ENCODE measurements at places on chromosomes 12 and 14. TPM values are rescaled to one million over a fixed set of nuclear protein-coding genes. Genes with fewer than 3 reads are reported as not detected.

GRCh38 chr12:71441836-71442566 lies 2.4 kb downstream of the LGR5 start:
- DNase-seq, result no peak

NRDE2 gene
- total RNA-seq, result 7.9 TPM

DNA sequence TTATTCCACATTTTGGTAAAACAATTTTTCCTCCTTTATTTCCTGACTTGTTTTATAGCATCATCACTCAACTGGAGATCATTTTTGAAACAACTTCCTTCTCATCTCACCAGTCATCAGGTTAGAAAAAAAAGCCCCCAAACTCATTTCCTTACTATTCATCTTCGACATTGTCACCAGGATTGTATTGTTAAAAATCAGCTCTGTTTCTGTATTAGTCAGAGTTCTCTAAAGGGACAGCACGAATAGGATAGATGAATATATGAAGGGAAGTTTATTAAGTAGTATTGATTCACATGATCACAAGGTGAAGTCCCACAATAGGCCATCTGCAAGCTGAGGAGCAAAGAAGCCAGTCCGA lies 392.6 kb downstream of the FUT8 start:
- no peak for DNase-seq

G2E3 gene
- 7.4 TPM for total RNA-seq

DNA sequence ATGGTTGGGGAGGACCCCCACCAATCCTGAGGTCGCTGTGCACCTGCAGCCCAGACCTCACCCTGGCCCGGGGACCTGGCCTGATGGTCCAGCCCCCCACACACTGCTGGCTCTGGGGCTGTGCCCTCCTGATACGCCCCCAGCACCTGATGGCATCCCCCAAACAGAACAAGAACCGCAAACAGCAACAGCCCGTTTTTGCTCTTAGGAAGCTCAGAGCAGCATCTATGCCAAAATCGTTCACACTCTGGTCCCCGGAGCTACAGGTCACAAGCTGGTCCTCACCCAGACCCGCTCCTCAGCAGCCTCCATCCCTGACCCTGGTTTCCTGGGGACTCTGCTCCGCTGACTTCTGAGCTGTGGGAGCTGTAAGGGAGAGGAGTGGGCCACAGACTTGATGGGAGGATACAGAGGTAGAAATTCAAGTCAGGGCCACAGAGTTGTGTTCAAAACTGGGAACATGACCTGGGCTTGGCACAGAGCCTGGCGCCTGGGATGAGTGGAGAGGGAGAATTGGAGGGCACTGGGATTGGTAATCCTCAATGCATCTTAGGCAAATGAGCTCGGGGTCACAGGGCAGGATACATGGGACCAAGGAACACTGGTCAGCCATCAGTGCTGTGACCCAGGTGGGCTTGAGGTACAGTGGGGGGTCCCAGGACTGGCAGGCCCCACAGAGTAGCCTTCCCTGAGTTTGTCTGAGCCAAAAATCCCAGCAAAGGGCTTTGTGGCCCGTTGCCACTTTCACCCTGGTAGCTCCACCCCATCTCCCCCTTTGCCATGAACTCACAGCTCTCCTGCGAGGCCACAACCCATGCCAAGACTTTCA lies 170.9 kb upstream of the RTL1 start:
- peak; percentile 71 for DNase-seq

DNA sequence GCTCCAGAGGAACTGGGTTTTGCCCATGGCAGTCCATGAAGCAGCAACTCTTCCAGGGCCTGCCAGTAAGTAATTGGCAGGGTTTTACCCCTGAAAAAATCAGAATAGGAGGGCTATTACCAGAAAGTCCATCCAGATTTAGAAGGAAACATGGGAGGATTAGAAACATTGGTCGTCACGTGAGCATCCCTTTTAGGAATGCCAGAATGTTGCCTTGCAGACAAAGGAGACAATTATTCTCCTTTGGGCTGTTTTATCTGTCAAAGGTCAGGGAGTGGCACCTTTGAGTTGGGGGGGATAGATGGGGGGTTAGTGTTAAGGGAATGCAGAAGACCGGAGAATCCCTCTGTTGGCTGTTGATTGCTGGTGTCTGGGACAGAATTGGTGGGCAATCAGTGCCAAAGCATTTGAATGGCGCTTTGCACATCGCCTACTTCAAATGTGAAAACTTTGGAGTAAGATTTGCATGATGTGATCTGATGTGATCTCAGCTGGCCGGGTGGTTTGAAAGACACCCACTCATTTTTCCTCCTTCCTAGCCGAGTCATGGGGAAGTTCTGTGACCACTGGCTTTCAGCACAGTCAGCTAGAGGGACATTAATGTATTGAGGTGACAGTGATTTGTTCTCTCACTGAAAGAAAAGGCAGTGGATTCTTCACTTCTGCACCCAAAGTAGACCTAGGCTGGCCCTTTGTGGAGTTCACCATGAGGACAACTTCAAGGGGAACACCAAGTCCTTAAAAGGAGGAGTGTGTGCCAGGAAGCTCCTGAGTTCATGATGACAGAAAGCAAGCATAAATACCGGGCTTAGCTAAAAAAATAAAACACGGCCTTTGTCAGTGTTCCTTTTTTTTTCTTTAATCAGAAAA lies 31.4 kb downstream of the FLVCR2 start:
- DNase-seq, result no peak

TCL1B gene
- not detected for total RNA-seq

DNA sequence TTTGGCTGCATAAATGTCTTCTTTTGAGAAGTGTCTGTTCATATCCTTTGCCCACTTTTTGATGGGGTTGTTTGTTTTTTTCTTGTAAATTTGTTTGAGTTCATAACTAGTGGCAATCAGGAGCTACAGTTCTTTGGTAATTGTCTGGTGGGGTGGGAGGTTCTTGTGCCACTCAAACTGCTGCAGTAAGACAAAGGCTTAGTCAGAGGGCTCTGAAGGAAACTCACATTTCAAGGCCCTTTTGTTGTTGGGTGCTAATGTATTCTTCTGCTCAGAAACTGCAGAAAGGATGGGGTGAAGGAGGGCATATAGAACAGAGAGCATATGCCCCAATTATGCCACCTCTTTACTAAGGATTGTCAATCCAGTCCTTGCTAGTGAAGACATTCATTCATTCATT lies 21.9 kb downstream of the MYRFL start:
- no peak for DNase-seq

DNA sequence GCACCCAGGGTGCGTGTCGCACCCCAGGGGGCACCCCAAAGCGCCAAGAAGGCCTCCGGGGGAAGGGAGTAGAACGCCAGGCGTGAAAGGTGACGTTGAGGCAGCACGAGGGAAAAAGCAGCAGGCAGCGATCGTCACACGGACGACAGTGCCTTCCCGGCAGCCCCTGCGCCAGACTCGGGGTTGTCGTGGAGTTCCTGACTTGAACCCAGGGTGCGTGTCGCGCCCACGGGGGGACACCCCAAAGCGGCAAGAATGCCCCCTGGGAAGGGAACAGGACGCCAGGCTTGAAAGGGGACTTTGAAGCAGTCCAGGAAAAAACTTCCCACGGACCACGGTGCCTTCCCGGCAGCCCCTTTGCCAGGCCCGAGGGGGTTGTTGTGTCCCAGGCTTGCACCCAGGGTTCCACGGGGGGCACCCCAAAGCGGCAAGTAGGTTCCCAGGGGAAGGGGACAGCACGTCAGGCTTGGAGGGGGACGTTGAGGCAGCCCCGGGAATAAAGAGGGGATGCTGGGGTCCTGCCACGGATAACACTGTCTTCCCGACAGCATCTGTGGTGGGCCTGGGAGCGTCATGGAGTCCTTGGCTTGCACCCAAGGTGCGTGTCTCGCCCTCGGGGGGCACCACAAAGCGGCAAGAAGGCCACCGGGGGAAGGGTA lies 159.2 kb upstream of the ALG10B start:
- peak; percentile 88 for DNase-seq

GRCh38 chr14:30417121-30417520 lies 141.8 kb upstream of the G2E3 start:
- DNase-seq, result no peak

BRI3BP gene
- 4.4 TPM for total RNA-seq

DNA sequence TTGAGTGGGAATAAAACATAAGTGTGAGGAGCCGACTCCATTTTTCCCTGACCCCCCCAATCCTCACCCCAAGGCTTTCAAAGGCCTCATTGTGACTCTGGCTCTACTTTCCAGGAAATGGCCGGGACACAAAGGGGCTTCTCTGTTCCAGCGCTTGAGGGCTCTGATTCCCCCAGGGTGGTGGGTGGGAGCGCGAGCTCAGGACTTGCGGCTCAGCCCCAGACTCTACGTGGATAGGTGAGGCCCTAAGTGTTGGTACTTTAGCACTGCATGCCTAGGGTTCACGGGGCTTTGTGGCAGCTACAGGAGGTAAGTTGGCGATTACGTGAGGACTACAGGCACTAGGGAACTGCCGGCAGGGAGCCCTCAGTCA lies 553 bp downstream of the CNPY2 start:
- no peak for DNase-seq

RPGRIP1 gene
- total RNA-seq, result not detected

DNA sequence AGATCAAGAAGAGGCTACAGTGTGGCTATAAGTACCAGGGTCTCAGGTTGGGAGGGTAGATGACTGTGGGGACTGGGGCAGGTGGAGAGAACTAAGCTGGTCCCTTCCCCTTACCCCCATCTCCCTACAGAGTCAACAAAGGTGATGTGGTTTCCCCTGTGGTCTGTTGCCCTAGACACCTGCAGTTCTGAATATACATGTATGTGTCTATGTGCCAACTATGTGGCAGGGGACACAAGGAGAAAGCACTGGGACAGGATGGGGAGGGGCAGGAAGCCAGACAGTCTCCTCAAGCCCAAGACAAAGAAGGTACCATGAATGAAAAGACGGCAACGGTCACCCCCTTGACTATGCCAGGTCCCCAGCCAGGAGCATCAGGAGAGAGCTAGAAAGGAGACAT lies 4.5 kb upstream of the HDAC7 start:
- DNase-seq, result no peak

GRCh38 chr12:76226397-76226796 lies 121.8 kb downstream of the BBS10 start:
- DNase-seq, result no peak

NTS gene
- total RNA-seq, result 2.5 TPM

KRT72 gene
- total RNA-seq, result not detected

- no peak for DNase-seq
Observed at GRCh38 chr14:105176513-105176912, 4.6 kb downstream of the NUDT14 start.

DNA sequence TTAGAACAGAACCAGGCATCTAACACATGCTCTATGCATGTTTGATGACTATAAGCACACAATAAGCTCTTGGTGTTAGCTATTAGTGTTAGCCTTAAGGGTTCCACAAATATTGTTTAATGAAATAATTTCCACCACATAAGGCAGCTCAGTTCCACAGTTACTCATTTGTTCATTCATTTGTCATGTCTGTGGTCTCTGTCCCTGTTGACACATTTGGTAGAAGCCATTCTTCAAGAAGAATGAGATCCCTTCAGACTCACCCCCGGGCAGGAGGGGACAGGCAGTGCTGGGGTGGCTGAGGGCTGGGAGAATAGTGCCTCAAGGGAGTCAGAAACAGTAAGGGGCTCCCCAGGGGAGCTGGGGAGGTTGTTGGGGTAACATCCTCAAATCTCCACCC lies 3.7 kb upstream of the FAIM2 start:
- no peak for DNase-seq

DNA sequence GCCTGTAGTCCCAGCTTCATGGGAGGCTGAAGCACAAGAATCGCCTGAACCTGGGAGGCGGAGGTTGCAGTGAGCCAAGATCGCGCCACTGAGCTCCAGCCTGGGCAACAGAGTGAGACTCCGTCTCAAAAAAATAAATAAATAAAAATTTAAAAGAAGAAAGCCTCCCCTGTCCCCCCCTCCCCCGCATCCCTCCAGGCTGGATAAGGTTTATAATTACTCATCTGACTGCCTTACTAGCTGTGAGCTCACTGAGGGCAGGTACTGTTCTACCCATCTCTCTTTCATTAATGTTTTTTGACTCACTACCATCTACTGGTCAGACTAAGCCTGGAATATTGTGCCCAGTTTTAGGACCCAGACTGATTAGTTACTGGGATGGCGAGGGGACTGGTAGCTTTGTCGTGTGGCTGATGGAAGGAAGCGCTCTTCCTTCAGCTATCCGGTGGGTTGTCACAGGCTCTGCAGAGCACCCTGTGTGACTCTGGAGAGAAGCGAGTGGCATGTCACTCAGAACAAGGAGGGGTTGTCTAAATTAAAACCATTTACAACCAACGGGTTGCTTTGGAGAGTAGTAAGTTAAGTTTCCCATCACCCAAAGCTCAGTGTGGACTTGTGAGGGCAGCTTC lies 16.9 kb downstream of the EVL start:
- DNase-seq, result no peak

DNA sequence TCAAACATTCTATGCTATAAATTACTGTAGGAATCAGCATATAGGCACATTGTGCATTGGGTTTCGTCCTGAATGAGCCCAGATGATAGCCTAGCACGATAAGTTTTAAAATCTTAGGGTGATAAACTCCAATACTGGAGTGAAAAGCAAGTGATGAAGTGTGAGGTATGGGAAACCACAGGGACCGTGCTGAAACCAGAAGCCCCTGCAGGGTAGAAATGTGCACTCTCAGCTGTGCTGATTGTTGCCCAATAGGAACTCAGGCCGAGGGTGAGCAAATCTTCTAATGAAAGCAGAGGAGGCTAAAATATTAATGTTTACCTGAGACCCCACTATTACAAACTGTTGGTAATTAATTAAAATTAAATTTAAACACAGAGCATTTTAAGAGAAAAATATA lies 1486.6 kb downstream of the AACS start:
- DNase-seq, result no peak

GRCh38 chr12:19979584-19979983 lies 388.8 kb upstream of the PDE3A start:
- no peak for DNase-seq

KCTD10 gene
- total RNA-seq, result 86.2 TPM

- DNase-seq, result no peak
Observed at GRCh38 chr14:102080183-102081080, 6.4 kb downstream of the HSP90AA1 start.

KLHL28 gene
- total RNA-seq, result 12.8 TPM

DNA sequence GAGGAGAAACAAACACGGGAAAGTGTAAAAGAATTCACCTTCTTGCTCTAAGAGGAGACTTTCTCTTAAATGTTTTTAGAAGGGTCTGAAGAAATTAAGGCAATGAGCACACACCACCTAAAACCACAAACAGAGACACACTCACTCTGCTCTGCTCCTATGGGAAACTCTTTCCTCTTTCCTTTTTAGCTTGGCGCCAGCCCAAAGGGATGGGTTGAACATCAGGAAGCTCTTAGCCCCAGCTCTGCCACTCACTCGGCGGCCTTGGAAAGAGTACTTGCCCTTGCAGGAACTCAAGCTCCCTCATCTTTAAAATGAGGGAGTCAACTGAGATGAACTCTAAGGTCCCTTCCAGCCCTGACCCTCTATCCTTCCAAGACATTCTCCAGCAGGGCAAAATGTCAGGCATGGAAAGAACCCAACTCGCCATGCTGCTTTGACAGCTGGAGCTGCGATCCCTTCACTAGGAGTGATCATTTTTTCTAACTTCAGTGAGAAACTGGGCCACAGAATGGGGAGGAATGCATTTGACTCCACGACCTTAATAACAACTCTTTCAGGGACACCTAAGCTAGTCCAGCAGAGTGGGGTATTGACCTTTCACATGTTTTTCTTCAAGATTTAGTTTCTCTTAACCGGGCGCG lies 980 bp upstream of the RNASE8 start:
- DNase-seq, result no peak
